ENCODE measurements at places on chromosomes 5 and 9.

GRCh38 chr9:115498303-115498702 is 380.3 kb upstream of the TNC start:
- DNase-seq = no peak

- peak; percentile 85 for DNase-seq
These were observed 16.5 kb downstream of the CSF2 start for GRCh38 chr5:132090107-132090506.

GRCh38 chr5:32964261-32964660 is 253.1 kb downstream of the NPR3 start:
- DNase-seq = no peak

GRCh38 chr5:35502206-35502605 is 115.5 kb upstream of the SPEF2 start:
- no peak for DNase-seq

Measured in fibroblast of gingiva (primary cell).